ENCODE measurements at places on chromosomes 11 and 22.

- DNase-seq, result no peak
These were observed 8.1 kb downstream of the FBXO7 start for GRCh38 chr22:32482708-32483107.

GRCh38 chr11:95910638-95911368 lies 13.1 kb downstream of the MTMR2 start:
- no peak for DNase-seq

DNA sequence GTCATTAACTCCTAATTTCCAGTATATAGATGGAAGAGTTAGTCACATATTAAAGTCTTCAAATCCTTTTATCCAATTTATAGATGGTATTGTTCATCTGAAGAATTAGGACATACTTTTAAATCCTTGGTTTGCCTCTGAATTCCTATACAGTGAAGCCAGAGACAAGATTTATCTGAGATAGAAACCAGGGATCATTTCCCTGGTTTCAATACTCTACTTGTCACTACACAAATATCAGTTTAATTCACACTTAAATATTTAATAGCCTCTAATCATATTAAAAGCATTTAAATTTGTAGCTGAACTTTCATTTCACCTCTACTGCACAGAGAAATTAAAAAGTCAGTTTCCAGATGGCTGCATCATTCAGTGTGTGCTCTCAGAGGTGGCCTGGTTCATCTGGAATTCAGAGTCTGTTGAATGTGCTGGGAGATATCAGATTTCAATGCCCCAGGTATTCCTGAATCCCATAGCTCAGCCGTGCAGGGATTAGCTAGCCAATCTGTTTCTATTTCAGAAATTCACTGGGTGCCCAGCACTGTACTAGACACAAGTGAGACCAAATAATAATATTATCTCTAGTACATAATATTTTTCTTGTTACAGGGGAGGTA lies 344.3 kb downstream of the AASDHPPT start:
- DNase-seq, result no peak

DNA sequence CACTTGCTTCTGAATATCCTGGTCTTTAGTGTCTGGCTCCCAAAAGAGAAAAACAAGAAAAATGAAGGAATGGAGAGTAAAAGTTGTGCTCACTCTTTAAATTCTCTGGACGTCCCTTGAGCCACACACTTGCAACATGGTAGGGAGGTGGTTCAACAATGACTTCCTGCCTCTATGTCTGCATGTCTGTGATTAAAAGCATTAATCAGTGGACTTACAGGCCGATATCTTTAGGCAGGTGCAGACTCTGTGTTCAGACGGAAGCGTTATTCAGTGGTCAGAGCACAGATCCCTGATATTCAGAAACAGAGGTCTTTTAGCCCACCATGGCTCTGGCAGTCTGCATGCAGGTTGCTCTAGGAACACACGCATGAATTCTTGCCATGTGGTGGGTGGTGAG lies 1920.0 kb upstream of the RAG2 start:
- no peak for DNase-seq

GRCh38 chr22:44245438-44245837 lies 64.7 kb downstream of the PARVG start:
- no peak for DNase-seq

- DNase-seq, result no peak
These were observed 11.5 kb downstream of the CBX6 start for GRCh38 chr22:38860283-38861169.

DNA sequence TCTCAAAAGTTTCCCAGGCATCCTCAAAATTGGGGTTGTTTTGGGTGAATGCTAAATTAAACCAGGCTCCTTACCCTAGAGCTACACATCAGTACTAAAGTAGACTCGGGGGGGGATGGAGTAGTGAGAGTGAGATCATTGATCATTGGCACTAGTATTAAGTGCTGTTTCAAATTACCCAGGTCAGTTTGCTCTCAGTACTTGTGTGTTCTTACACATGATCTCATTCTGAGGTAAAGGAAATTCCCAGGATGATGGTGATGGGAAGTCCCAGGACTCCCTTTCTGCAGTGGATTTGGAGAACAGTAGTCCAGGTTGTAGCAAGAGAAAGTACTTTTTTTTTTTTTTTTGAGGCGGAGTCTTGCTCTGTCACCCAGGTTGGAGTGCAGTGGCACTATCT lies 12.5 kb downstream of the RBM4 start:
- DNase-seq, result no peak

DNA sequence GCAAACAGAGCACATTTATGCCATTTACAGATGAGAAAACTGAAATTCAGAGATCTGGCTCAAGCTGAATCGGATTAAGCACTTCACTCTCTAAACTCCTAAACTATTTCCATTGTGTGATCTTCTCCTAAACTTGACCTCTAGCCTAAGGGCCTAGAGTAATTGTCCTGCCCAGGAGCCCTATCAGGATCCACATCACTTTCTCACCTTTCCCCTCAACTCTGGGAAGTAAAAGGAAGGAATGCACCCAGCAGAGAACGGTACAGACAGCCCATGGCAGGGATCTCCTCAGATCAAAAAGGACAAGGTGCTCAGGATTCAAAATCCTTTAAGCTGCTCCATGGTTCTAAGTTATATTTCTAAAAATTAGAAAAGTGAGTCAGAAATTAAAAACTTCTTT lies 102.7 kb downstream of the ABTB2 start:
- no peak for DNase-seq

- peak; percentile 49 for DNase-seq
These were observed 66.4 kb downstream of the UBASH3B start for GRCh38 chr11:122721964-122722266.

DNA sequence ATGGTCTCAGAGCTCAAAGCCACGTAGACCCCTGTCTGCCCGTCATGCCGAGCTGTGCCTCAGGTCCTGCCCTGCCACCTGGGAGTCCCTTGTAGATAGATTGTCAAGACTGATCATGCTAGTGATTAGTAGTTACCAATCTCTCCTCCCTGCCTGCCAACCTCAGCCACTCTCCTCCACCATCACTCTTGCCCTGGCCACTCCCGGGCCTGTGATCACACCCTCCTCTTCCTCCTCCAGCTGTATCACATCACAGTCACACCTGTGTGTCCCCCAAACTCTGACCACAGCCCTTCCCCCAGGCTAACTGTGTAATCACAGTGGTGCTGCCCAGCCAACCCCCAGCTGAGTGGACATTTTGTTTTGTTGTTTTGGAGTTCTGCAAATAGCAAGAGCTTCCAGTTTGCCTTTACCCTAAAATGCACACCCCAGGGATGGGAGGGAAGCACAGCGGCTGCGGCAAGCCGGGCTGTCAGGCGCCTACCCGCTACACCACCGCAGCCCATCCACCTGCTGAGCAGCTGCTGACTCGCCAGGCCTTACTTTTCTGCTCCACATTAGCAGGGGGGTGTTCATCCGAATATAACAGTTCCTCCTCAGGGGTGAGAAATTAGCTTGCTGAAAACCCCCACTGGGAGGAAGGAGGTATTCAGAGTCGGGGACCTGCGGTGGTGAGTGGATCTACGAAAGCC lies 45.8 kb downstream of the LRFN4 start:
- DNase-seq, result no peak

DNA sequence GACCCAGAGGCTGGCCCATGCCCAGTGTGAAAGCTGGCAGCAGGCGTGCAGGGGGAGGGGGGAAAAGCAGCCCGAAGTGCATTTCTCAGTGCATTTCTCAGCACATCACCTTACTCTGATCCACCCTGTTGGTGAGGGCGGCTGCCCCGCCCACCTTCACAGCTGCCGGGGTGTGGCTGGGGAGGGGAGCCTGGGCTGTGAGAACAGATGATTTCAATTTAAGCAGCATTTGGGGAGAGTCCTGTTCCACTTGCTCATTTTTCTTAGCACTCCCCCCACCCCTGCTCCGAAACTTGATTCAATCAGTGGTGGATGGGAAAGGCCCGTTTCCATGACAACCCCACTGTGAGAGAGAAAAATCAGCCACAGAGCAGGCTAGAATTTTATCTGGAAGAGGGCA lies 84.8 kb downstream of the SNX19 start:
- DNase-seq, result no peak

DNA sequence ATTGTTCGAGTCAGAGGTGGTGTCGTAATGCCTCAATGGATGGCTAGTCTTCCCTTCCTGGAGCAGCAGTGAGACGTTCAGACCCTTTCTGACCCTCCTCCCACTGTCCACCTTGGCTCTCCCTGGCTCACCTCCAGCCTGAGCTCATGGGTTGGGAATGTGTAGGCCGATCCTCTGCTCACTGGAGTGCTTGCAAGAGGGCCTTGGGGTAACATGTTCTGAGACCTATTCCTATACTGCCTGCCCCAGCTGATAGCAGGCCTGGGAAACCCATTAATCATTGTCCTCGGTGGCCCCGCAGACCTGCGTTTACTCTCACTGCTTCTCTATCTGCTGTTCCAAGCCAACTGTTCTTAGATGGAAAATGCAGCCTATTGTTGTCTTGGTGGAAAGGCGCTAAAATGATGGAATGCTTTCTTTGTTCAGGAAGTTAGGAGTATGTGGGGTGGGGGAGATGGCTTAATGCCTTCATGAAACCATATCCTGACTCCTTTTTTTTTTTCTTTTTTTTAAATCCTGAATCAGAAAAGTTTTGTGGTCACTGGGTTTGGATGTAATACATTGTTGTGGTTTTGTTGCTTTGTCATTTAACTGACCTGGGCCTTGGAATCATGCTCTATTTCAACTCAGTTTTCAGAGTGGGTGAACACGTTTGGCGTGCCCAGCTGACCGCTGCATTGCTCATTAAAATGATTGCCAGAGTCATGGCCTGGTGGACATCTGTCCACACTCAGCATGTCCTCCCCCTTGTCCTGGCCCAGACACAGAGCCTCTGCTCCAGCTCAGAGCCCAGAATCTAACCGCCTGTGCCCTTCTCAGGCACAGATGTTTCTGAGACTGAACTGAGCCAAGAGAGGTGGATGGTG lies 72.5 kb downstream of the MICAL2 start:
- peak; percentile 83 for DNase-seq

DNA sequence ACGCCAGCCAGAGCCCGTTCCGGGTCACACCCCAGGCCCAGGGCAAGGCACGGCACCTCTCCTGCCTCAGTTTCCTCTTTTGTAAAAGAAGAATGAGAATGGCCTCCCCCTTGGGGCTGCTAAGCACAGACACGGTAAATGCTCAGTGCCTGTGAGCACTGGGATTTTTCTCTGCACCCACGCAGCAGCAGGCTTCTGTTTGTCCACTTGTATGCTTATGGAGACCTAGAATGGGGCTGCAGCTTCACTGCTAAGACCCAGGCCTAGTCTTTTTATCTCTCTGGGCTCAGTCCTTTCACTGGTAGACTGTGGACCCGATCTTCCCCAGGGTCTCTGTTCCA lies 1327.9 kb downstream of the TBC1D22A start:
- no peak for DNase-seq

DNA sequence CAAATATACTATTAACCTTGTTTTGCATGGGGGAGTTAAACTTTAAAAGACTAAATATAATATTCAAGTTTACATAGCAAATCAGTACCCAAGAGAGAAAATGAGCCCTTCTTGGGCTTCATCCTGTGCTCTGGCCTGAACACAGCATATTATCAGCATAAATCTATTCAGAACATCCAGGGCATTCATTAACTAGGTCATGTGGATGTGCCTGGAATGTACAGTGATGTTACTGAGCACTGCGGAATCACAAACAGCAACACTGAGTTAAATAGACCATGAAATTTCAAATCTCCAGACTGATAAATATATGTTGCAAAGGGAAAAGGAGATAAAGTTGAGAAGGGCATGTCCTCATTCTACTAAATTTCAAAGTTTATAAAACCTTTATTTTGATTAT lies 426.4 kb downstream of the AASDHPPT start:
- no peak for DNase-seq

DNA sequence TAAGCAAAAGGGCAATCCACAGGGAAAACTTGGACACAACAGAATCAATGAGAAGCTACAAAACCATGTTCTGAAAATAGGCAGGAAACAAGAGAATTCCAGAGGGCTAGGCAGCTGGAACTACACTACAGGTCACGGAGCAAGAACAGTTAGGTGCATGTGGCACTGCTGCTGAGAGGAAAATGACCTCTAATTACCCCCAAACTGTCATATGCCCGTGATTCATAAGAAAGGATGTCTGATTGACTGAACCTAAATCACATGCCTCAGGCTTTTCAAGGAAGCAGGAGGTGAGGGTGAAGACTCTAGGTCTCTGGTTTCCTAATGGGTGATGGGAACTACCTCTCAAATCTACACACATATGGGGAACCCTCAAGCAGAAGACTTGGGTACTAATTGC lies 17.9 kb upstream of the RRAS2 start:
- no peak for DNase-seq

GRCh38 chr22:35479359-35479758 lies 61.3 kb upstream of the RASD2 start:
- no peak for DNase-seq

GRCh38 chr11:33885338-33886005 lies 6.4 kb downstream of the LMO2 start:
- DNase-seq, result no peak

- no peak for DNase-seq
These were observed 38.0 kb upstream of the APLNR start for GRCh38 chr11:57274904-57275498.

DNA sequence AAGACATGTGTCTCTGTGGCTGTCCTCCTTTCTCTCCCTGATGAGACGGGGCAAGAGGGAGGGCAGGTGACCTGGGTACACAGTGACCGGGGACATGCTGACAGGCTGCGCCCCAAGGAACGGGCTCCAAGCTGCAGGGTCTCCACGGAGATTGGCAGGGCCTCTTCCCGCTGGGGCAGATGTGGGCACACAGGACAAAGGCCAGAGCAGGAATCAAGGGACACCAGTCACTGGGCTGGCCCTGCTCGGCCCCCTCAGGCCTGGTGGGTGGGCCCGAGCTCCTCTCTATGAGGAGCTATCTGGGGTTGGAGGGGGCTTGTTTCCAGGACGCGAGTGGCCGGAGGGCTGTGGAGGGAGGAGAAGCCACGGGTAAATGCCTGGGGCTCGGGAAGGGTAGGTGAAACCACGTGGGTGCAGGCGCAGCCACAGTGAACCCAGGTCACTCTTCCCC lies 11.2 kb downstream of the PNPLA5 start:
- no peak for DNase-seq

- no peak for DNase-seq
These were observed 24.1 kb upstream of the ZDHHC13 start for GRCh38 chr11:19092850-19093249.

DNA sequence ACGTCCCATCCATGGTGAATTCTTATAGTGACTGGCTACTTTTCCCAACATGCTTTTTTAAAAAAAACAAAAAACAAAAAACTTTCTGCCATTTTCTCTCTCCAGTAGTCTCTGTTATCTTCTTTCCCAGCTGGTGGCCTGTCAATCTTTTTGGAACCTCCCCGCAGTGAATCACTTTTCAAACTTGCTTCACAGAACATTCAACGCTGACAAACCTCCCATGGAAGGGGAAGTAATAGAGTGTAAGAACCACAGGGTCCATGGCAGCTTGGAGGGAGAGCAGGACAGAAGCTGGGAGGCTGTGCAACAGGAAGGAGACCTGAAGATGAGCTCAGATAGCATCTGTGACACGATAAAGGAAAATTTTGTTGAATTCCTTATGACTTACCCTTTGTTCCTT lies 9.8 kb upstream of the CECR2 start:
- no peak for DNase-seq

- no peak for DNase-seq
These were observed 56.8 kb upstream of the THY1 start for GRCh38 chr11:119479685-119480275.
